NCI-H187 (cell line): ENCODE measurements at places on chromosomes 4 and X.

DNA sequence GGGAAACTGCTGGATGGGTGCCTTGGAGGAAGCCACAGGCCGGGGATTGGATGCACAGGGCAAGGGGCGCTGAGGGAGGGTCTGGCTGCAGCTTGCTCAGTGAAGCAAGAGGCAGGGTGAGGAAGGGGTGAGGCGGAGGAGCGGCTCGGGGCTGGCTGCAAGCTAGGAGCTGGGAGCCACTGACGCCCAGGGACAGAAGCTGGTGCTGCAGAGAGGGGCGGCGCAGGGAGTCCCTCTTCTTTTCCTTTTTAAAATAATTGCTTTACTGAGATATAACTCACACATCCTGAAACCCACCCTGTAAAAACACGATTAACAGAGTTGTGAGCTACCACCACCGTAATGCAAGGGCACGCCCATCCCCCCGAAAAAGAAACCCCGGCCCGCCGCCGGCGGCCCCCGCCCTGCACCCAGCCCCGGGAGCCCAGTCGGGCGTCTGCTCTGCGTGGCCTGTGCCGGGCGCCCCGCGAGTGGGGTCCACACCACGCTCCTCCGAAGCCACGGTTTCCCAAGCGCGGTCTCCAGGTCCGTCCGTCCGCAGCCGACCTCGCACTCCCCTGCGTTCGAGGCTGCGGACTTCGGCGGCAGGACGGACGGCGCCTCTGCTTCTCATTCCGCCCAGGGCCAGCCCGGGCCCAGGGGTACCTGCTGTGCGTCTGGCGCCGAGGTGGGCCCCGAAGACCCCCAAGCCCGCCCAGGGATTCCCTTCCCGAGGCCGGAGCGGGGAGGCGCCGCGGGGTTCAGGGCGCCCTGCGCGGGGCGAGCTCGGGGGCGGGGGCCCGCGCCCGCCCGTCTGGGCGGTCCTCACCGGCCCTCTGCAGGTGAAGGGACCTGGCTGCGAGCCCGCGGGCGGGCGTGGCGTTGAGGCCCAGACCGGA lies 866 bp upstream of the UVSSA start:
- DNase-seq, result no peak

GRCh38 chr4:4334798-4335520 lies 44.9 kb downstream of the ZBTB49 start:
- DNase-seq, result peak; percentile 35

DNA sequence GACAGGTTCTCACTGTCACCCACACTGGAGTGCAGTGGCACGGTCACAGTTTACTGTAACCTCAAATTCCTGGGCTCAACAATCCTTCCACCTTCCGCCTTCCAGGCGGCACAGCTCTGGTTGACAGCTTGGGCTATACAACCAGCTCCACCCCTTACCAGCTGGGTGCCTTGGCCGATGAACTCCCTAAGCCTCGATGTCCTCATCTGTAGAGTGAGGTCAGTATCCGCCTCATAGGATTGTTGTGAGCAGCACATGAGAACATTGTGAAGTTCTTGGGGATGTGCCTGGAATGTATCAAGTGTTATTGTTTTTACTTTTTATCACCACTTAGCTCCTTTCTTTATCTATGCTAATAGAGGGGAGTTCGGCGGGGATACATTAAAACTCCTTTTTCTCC lies 23.3 kb downstream of the UCHL1 start:
- no peak for DNase-seq

DNA sequence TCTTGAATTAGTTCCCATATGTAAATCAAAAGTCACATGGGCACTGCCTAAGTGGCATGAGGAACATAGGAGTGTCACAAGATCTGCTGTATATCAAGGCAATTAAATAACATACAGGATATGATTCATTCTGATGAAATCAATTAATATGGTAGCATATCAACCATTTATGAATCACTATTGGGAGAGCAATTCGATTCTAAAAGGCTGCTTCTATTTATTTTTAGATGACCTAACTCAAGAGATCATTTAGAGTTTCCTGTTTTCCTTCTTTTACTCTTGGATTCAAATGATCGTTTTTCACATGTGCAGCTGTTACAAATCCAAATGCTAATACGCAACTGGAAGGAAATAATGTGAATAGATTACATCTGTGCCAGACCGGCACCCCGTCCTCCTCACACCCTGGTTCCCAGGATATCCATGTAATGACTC lies 81.9 kb downstream of the HCCS start:
- no peak for DNase-seq

DNA sequence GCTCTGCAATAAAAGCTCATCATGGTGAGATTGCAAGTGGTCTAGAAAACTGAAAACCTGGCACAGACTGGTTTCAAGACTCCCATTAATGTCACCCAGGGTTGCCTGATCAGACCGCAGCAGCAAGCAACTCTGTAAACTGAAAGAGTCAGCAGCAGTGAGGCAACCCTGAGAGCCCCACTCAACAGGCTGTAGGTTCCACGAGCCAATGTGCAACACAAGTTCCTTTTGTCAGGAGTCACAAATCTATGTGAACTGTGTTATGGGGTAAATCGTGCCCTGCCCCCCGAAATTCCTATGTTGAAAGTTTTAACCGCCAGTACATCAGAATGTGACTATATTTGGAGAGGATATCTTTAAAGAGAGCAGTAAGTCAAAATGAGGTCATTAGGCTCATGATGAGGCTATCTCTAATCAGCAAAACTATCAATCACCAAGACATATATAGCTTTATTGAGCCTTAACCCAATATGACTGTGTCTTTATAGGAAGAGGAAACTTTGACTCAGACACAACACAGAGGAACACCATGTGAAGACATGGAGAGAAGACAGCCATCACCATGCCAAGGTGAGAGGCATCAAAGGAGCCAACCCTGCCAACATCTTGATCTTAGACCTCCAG lies 94.0 kb downstream of the FBXO8 start:
- no peak for DNase-seq

DNA sequence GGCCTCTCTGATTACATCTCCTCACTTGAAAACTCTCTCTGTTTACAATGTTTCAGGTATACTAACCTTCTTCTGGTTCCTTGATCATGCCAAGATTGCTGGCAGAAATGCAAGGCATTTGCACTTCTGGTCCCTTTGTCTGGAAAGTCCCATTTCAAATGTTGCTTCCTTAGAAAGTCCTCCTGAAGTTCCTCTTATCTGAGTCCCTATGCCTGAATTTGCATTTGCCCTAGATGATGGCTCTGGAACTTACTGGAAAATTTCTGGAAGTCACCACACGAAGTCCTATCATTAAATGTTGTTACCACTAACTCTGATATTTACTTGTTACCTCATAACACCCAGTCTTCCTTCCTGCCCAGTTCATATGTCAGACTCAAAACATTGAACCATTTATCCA lies 176.4 kb downstream of the EFHC2 start:
- DNase-seq, result no peak

- DNase-seq, result no peak
These were observed 275.1 kb downstream of the GPM6A start for GRCh38 chr4:175536852-175537453.

- no peak for DNase-seq
These were observed 45.8 kb upstream of the CLCN4 start for GRCh38 chrX:10110984-10111363.

GRCh38 chr4:107363125-107363524 lies 327.0 kb upstream of the DKK2 start:
- DNase-seq, result no peak

DNA sequence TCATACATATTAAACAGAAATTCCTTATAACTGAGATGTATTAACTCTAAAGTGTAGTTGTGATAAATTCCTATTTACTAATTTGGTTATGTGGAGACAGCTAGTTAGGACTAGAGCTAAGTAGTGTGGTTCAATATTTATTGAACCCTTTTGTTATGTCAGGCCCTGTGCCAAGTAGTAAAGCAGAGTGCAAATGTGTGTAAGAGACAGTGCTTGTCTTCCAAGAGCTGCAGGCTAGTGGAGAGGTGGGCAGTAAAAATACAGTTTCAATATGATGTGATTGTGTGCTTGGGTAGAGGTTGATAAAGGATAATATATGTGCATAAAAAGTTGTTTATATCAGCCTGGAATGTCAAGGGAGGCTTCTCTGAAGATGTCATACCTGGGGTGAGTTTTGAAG lies 80.0 kb downstream of the TBC1D19 start:
- DNase-seq, result no peak

DNA sequence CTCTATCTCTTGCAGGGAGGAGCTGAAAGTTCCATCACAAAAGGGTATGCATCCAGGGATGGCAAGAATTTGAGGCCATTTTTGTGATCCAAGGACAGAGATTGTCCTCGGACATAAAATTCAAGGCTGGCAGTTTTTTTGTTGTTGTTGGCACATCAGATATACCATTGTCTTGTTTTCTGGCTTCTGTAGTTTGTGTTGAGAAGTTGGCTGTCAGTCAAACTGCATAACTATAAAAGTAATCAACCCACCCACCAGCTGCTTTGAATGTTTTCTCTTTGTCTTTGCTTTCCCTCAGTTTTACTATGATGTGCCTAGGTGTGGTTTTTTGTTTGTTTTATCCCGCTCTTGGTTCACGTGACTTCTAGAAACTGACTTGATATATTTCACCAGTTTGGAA lies 21.6 kb upstream of the PDZD4 start:
- DNase-seq, result no peak

GRCh38 chrX:138875472-138875871 lies 164.0 kb upstream of the FGF13 start:
- DNase-seq, result no peak

DNA sequence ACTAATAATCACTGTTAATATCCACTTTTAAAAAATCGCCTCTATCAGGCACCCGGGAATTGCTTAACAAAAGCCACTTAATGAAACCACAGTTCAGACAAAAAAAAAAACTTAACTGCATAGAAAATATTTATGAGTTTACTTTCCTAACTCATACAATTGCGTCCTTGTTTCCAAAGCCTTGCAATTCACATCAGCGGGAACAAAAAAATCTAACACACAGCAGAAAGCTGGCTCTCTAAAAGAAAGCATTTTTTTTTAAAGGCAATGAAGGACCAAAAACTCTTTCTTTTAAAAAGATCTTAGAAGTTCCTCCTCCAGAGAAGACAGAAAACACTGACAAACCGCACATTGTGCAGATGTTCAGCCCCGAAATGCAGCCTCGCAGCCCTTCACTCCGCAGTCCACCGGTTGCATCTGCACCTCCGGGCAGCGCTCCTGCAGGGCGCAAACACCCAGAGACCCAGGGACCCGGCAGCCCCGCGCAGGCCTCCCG lies 812 bp downstream of the FAT1 start:
- DNase-seq, result no peak

DNA sequence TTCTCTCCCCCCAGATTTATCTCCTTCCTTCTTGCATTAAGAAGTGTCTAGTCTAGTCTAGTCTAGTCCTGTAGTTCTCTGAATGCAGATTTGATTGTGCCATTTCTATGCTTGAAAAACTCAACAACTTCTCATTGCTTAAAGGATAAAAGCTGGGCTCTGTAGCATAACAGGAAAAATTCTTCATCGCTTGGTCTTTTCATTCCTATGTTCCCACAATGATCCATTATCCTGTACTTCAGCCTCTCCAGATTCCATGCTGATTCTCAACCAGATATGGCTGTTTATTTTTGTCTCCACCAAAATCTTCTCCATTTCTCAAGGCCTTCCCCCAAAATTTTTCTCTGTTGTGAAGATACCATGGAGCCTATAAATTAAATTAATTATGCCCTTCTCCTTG lies 102.9 kb upstream of the STIM2 start:
- DNase-seq, result no peak

GRCh38 chr4:1192091-1192492 lies 19.7 kb upstream of the SPON2 start:
- DNase-seq, result no peak

- DNase-seq, result no peak
These were observed 2.9 kb downstream of the USP11 start for GRCh38 chrX:47235691-47236103.

- DNase-seq, result peak; percentile 9
These were observed 8.6 kb upstream of the JADE3 start for GRCh38 chrX:46903458-46904242.

DNA sequence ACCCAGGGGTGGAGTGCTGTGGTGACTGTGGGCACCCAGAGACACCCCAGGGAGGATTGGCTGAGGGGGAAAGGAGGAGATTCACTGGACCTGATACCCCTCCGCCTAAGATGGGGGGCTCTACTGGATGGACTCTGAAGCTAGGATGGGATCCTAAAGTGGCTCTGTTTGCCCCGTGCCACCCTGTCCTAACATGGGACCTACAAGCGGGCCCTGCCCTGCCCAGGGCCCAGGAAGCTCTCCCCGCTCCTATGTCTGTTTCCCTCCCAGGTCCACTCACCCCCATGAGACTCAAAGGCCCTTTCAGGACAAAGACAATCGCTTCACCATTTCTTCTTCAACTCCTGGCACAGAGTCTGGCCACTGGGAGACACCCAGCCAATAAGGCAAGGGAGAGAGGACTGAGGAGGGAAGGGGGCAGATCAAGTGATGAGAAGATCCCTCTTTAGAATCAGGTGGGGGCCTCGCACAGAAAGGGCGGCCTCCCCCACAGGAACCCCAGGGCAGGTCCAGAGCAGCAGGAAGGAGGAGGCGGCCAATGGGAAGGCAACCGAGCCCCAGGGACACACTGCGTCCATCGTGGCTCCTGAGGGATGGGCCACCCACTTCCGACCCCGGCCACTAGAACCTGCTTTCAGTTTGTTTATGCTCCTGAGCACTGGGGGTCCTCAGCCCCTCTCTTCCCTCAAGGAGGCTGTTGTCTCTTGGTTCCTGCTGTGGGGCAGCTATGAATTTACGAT lies 155.4 kb downstream of the AFAP1 start:
- DNase-seq, result no peak

DNA sequence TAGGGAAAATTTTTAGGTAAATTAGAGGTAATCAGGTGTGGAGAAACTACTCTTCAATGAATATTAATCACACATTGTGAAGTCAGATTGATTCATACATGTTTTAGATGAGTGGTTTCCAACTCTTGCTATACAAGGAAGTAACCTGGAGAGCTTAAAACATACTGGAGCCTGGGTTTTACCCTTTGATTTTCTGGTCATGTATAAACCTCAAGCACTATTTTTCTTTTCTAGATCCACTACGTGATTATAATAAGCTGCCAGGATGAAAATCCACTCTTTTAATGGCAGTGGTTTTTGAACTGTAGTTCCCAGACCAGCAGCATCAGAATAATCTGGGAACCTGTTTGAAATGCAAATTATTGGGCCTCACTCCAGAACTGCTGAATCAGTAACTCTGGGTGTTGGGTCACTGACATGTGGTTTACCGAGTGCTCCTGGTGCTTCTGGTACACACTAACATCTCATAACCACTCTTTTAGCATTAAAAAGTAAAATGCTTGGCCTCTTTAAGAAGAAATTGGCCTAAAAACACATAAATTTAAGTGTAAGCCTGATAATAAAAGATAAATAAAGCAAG lies 63.4 kb downstream of the DCAF12L1 start:
- no peak for DNase-seq

- DNase-seq, result no peak
These were observed 33.7 kb upstream of the MSL3 start for GRCh38 chrX:11724122-11725017.

DNA sequence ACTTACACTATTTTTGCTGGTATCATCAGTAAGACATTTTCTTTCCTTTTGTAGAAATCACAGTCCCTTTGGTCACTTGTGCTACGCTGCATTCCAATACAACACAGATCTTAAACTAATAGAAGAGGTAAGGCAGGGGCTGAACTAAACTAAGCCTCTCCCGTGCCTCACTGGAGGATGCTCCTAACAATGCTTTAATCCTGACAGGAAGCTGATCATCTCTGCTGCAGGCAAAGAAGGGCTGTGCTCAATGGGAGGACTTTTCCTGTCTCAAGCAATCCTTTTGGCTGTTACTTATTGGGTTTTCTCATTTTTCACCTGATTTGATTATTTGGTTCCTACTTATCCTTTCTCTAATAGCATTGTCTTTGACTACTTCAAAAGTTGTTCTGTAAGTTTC lies 583.1 kb downstream of the INPP4B start:
- no peak for DNase-seq
